ENCODE measurements at places on chromosomes 11 and 22.

DNA sequence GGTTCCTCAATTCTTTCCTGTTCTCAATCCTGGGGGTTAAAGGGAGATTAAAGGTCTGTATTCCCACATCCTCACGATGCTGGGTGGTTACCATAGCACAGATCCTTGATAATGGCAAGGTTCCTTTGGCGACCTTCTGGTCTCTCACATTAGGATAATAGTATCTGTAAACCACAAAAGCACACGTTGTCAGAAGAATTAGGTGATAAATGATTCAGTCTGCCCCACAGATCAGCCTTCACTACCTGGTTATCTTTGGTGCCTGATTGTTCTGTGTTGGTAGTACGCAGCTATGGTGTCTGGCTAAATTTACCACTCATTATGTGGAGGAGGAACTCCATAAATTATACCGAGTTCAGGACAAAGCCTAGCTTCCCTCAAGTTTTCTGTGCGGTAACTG, 78.4 kb downstream of the C2CD3 start:
- peak; percentile 76 for DNase-seq

- no peak for DNase-seq
Observed at GRCh38 chr11:64911689-64912088, 5.3 kb downstream of the ATG2A start.

- peak; percentile 42 for DNase-seq
Observed at GRCh38 chr22:45638834-45639746, 32.5 kb upstream of the ATXN10 start.

- no peak for DNase-seq
Observed at GRCh38 chr11:120964857-120965256, 59.0 kb upstream of the TBCEL start.

DNA sequence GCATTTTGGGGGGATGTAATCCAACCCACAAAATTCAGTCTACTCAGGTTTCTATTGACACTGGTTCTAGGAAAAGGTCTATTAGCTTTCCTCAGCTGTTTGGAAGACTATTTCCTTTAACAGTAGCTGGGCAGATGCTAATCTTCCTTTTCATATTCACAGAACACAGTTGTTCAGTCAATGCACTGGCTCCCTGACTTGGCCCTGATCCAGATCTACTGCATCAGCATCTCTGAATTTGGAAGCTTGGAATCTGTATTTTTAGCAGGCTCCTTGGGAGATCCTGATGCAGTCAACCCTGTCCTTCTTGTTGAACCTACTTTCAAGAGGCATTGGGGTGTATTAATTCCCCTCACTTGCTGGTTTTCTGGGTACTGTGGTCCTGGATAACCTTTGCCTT, 6.3 kb downstream of the HTATIP2 start:
- DNase-seq, result peak; percentile 43

- DNase-seq, result no peak
Observed at GRCh38 chr11:73663604-73664495, 17.5 kb downstream of the PLEKHB1 start.

DNA sequence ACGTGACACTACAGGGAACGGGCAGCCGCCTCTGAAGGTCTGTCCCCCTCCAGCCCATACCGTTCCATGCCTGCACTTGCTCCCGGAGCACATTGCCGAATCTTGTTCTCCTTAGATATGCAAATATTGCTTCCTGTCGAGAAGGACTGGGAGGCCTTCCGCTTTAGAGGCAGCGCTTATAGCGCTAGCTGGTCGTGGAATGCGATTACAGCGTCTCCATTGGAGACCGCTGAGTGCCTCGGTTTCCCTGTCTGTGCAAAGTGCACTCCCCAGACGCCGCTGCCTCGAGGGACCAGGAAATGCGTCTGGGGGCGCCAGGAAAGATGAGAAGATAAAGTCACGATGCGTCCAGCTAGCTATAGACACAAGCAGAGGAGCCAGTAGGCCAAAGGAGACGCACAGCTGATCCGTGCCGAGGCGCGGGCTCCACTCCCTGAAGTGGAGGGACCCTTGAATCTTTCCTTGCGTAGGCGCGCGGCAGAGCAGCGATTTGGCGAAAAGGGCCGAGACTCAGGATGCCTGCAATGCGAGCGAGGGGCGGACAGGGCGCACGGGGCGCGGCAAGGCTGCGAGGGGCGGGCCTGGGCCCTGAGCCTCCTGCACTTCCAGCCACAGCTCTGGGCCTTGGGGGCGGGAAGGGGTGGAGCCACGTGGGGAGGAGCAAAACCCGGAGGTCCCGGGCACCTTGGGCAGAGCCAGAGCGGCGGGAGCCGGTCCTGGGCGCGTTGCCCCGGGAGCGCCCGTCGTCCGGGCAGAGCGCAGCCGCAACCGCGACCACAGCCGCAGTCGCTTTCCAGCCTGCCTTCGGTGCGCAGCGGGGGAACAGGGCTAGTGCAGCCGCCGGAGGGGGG, at the start of gene RASSF10:
RASSF10 (plus strand) TSS at position 692 of the 851 bp plus-strand sequence. CDS start 261 bp downstream, outside the sequence.
- DNase-seq, result no peak

- peak; percentile 7 for DNase-seq
Observed at GRCh38 chr11:38438091-38438490, 1840.1 kb upstream of the RAG2 start.

DNA sequence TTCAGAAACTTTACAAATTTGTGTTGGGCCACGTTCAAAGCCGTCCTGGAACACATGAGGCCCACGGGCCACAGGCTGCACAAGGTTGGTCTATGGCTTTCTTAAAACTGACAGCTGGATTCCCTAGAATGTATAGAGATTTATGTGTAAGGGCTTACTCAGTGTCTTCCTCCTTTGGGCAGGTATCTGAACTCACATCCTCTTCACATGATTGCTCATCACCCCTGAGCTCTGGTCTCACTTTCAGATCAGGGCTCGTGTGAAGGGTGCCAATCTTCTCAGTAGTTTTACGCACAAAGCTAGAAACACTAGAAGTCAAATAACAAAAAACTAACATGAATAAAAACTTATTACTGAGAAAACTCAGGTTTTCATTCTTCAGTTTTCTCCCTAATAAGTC, 27.1 kb downstream of the HPS5 start:
- DNase-seq, result no peak

- DNase-seq, result no peak
Observed at GRCh38 chr11:21144531-21144930, 475.1 kb downstream of the NELL1 start.

- DNase-seq, result no peak
Observed at GRCh38 chr11:26105762-26106423, 226.0 kb upstream of the ANO3 start.

- no peak for DNase-seq
Observed at GRCh38 chr22:28282405-28283067, 363.5 kb upstream of the PITPNB start.

- no peak for DNase-seq
Observed at GRCh38 chr11:90700789-90701439, 478.1 kb upstream of the CHORDC1 start.

DNA sequence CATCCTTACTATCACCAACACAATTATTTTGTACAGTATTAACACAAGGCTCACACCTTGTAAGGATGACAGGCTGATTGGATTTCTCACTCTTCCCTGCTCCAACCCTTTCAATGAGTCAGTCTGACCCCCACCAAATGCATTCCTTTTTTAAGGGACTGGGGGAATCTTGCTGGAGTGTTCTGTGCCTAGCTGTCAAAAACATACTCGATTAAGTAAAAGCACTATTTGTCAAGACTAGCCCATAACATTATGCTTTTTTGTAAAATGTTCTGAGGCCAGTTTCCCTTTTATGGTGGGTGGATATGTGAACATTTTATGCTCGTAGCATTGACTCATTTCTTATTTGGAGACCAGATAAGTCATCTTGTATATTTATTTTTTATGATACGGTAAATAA, 87.2 kb downstream of the PDHX start:
- no peak for DNase-seq

DNA sequence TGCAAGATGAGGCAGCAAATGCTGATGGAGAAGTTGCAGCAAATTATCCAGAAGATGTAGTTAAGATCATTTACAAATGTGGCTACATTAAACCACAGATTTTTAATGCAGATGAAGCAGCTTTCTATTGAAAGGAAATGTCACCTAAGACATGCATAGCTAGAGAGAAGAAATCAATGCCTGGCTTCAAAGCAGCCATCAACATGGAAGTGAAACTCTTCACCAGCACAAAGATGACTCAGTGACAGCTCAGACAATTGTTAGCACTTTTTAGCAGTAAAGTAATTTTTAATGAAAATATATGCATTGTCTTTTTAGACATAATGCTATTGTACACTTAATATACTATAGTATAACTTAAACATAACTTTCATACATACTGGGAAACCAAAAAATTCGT, 71.4 kb downstream of the FANCF start:
- no peak for DNase-seq

- no peak for DNase-seq
Observed at GRCh38 chr11:38456371-38456770, 1858.3 kb upstream of the RAG2 start.

GRCh38 chr11:116638463-116638862, 134.3 kb downstream of the BUD13 start:
- DNase-seq, result no peak

DNA sequence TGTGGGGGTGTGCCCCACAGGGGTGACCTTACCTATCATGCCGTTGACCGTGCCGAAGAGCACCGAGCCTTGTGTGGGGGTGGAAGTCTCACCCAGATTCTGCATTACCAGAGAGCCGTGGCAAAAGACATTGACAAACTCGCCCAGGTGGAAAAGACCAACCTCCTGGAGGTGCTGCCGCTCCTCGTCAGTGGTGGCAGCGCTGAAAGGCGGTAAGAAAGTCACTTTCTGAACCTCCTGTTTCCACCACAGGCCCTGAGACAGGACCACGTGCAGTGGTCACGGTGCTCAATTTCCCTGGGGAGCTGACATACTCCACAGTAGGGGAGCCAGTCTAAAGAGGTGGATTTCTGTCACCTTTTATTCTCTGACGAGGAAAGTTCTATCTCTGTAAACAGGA, 7.4 kb upstream of the VWCE start:
- no peak for DNase-seq

DNA sequence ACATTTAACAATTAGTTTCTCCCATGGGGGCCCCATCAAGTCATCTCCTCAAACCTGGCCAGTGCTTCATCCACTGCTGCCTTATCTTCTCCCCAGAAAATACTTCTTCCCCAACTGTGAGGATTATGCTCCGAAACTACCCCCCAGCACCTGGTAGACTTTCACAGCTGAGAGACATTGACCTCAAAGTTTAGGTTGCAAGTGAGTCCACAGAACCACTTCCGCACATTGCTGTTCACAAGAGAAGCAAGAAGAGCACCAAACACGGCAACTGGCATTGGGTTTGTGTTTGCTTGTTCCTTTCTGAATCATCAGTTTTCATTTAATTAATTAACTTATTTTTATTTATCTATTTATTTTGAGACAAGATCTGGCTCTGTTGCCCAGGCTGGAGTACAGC, 6.1 kb downstream of the MCHR1 start:
- DNase-seq, result no peak
